ENCODE measurements at places on chromosomes 13 and 19.
A peak's percentile ranks its signal among the peaks of the same experiment; 100 is the strongest.

- no peak for DNase-seq
These were observed 3.0 kb downstream of the TMTC4 start for GRCh38 chr13:100671389-100672182.

GRCh38 chr13:74132152-74132775, 1.9 kb downstream of the KLF12 start:
- DNase-seq: no peak

GRCh38 chr13:62407871-62408270, 992.2 kb upstream of the PCDH20 start:
- no peak for DNase-seq

GRCh38 chr19:42076380-42076944, 496 bp downstream of the ZNF574 start:
- no peak for DNase-seq

DNA sequence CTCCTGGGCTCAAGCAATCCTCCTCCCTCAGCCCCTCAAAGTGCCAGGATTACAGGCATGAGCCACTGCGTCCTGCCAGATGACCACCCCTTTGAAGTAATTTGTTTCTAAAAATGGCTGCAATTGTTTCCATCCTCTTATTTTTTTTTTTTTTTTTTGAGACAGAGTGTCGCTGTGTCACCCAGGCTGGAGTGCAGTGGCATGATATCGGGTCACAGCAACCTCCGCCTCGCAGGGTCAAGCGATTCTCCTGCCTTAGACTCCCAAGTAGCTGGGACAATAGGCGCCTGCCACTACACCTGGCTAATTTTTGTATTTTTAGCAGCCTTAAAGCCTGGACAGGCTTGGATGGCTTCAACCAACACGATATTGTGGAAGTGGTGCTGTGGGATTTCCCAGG, 22.3 kb upstream of the DPP9 start:
- DNase-seq: no peak

DNA sequence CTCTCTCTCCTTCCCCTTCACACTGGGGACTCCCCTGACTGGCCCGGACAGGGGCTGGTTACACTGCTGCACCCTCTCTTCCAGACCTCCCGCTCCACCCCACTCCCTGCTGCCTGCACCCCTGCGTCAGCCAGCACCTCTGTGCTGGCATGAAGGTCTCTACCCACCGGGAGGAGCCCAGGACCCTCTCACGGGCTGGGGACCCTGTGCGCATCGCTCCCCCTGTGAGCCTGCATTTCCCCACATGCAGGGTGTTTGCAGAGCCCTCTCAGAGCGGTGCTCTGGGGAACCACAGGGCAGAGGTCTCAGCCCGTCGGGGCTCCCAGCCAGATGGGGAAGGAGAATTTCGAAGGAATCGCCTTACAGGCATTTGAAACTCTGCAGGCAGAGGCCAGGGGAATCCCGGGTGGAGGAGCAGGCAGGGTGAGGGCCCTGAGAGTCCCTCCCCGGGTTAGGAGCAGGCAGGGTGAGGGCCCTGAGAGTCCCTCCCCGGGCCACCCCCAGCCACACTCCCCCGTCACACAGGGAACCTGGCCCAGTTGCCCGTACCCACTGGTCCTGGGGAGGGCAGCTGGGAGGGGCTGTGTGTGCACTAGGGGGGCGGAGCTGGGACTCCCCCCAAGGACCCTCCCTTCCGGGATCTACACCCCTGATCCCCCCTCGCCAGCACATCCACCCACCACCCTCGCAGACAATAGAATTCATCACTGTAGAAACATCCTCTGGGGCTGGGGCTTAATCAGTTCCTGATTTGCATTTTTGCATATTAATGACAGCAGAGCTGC, 16.3 kb upstream of the TCF3 start:
- no peak for DNase-seq

GRCh38 chr13:87331178-87331577, 340.0 kb upstream of the SLITRK5 start:
- peak; percentile 39 for DNase-seq

GRCh38 chr19:30634996-30635975, 263.1 kb downstream of the ZNF536 start:
- no peak for DNase-seq

GRCh38 chr13:44685641-44686040, 109.5 kb upstream of the TSC22D1 start:
- no peak for DNase-seq

DNA sequence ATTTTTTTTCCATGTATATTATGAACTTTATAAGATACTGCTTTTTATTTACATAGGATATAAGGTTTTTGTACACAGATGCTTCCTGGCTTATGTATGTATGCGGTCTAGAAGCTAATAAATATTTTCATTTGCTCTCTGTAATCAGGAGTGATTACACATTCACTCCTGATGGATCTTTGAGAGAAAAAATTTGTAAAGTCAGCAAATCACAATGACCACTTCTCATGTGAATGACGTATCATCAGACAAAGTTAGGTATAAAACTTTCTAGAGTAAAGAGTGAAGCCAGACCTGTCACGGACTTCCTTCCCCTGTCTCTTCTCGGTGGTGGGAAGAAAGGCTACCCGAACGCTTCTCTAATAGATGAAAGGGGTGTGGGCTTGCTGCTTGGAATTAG, 31.1 kb downstream of the DPY19L3 start:
- DNase-seq: no peak

- peak; percentile 86 for DNase-seq
These were observed 704.7 kb downstream of the DIAPH3 start for GRCh38 chr13:59458908-59459579.

- no peak for DNase-seq
These were observed 19.2 kb downstream of the ATP4B start for GRCh38 chr13:113638806-113639205.

DNA sequence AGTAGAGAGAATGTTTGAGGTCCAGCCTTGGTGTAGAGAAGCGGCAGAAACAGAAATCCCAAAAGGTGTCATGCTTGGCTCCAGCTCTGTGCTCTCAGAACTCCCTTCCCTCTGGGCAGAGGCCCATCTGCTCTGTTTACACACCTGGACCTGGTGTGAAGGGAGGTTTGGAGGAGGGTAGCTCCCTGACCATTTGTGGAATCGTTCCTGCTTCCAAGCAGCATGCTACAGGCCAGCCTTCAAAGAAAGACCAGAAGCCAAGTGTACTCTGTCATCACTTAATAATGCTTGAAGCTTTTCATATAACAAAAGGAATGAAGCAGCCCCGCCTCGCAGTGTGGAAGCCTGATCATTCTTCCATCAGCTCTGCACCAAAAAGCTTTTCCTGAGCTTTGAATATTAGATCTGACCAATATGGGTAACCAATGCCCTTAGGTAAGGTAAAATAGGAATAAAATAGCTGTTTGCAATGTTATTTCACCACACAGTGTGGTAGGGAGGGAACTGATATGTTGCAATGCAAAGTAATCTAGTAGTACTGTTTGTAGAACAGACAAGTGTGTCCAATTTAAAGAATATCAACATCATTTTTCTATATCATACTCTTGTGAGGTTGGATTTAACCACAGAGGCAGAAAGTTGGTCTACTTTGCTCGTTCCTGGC, 63.3 kb downstream of the ZIC5 start:
- peak; percentile 26 for DNase-seq

GRCh38 chr19:4443966-4444764, 13.4 kb downstream of the UBXN6 start:
- DNase-seq: no peak
